ENCODE measurements at places on chromosomes 3 and 15.

DNA sequence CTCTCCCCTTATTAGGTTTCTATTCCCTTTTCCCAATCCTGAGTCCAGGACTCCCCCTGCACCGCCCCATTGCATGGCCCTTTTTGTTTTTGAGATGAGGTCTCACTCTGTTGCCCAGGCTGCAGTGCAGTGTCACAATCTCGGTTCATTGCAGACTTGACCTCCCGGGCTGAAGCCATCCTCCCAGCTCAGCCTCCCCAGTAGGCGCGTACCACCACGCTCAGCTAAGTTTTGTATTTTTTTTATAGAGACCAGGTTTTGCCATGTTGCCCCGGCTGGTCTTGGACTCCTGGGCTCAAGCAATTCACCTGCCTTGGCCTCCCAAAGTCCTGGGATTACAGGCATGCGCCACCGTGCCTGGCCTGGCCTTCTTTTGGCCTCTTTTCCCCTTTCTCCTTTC lies 29.3 kb downstream of the PDIA5 start:
- no peak for DNase-seq

DNA sequence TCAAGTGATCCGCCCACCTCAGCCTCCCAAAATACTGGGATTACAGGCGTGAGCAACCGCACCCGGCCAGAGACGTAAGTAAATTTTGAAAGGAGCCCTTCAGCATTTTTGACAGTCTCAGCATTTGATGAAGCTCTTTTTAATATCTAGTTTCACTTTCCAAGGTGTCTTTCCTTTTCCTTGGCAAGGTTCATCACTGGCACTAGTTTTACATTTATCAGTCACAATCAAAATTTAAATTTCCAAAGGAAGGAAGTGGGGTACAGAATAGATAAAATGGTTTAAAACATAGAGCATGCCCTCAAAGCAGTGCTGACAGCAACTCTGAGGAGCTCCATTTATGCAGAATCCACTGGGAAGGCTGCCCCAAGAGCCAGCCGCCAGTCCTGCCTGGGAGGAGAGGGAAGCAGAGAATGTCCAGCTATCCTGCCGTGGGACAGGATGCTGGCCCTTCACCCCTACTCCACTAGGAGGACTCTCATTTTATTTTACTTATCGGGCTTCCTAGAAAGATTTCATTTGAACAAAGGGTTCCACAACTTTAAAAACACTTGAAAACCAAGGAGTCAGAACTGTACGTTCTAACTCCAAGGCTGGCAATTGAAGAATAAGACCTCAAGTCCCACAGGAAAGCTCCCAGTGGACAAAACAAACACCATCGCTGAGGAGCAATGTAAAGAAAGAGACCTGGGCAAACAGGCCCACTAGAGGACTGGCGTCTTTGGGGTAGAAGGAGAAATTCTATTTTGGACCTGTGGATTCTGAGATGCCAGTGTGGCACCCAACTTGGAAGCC lies 9.9 kb downstream of the SFMBT1 start:
- DNase-seq, result no peak

- no peak for DNase-seq
Observed at GRCh38 chr3:18402239-18402799, 22.8 kb downstream of the SATB1 start.

DNA sequence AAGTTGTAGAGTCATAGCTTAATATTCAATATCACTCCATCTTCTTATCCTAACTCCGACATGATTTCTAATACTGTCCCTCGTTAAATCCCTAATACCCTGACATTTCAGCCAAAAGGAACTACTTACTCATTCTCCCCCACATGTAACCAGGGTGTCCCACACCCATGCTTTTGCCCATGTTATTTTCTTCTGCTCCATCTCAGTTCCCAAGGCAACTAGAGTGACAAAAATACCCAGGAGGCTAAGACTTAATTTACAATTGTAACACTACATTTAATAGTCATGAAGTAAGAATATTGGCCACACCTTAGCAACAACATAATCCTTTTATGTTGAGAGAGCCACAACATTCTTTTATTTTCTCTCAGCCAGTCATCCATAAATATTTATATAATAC lies 248.5 kb upstream of the TGFBR2 start:
- DNase-seq, result no peak

- no peak for DNase-seq
Observed at GRCh38 chr3:14884665-14885064, 62.7 kb upstream of the NR2C2 start.

GRCh38 chr3:16373341-16373946 lies 108.4 kb downstream of the OXNAD1 start:
- no peak for DNase-seq

GRCh38 chr15:42704492-42704926 lies 32.4 kb downstream of the CDAN1 start:
- DNase-seq, result peak; percentile 68

- no peak for DNase-seq
Observed at GRCh38 chr3:162192340-162193029, 695.9 kb downstream of the OTOL1 start.

GRCh38 chr15:80727196-80727595 lies 32.1 kb downstream of the ABHD17C start:
- DNase-seq, result no peak

DNA sequence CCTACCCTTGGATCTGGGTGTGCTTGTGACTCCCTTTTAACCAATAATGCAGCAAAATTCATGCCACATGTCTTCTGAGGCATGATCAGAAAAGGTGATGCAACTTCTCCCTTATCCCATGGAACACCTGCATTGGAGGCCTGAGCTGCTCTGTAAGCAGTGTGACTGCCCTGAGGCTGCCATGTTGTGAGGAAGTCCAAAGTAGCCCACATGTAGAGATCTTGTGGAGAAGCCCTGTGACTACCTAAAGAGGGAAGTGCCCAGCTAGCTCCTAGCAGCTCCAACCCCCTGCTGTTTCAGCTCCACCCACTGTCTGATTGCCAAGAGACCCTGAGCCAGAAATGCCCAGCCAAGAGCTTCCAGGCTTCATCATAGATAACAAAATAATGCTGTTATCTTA lies 6.4 kb upstream of the NR1D2 start:
- no peak for DNase-seq

DNA sequence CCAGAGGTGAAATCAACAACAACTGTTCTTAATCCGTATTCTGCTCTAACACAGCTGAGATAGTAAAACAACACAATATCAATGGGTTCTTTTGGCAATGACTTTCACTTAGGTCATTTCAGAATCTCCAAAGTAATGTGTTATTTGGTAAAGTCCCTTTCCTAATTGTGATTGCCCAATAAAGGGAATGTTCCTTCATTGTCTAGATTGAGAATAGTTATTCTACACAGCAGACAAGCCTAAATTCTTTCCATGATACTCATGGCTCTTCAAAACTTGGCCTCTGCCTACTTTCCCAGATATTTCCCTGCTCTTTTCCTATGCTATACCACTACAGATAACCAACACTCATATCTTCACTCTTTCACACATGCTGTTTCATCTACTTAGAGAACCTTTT lies 219.8 kb downstream of the FMN1 start:
- no peak for DNase-seq

DNA sequence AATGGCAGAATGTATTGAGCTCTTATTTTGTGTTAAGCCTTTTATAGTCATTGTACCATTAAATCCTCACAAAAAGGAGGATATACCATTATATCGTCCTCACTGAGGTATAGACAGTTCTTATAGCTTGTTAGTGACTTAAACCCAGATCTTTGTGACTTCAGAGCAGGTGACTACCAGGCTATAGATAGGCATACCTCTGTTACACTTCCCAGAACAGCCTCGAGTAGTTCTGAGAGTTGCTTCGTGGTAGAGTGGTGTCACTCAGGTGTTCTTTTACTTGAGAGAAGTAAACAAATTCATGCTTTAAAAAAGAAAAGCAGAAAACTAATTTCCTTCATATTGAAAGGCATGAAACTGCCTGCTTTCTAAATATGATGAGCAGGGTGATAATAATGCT lies 59.9 kb downstream of the SEC22A start:
- DNase-seq, result no peak

DNA sequence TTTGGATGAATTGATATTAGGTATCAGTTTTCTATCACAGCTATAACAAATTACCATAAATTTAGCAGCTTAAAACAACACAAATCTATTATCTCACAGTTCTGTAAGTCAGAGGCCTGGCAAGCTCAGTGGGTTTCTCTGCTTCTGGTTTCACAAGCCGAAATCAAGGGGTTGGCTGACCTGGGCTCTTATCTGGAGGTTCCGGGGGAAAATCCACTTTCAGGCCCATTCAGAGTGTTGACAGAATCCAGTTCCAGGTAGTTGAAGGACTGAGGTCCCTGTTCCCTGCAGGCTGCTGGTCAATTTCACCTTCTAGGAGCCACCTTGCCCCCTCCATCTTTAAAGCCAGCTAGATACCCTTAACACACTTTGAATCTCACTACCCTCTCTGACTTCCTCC lies 11.1 kb upstream of the HHATL start:
- DNase-seq, result no peak

DNA sequence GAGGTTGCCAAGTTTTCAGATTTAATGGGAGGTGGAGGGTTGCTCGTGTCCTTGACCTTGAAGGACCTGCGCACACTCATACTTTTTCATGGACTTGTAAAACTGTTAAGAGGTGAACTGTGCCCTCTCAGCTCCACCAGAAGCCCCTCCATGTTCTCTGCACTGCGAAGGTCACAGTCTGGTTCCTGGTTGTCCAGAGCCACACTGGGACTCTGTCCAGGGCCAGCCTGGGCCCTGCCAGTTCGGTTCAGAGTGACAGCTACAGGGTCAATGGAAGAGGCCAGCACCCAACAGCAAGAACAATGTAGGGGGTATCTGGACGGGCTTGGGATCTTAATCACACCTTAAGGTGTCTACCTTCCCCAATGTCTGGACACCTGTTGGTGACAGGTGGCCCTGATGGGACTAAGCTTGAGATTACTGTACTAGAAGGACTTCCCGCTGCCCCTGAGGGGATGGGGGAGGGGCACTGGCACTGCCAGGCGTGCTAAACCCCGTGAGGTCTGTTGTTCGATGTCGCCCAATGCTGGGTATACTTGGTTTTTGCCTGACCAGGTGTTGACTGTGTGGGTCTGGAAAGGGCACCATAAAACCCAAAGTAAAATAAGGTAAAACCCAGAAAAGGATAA lies 34.7 kb downstream of the GRK7 start:
- no peak for DNase-seq

DNA sequence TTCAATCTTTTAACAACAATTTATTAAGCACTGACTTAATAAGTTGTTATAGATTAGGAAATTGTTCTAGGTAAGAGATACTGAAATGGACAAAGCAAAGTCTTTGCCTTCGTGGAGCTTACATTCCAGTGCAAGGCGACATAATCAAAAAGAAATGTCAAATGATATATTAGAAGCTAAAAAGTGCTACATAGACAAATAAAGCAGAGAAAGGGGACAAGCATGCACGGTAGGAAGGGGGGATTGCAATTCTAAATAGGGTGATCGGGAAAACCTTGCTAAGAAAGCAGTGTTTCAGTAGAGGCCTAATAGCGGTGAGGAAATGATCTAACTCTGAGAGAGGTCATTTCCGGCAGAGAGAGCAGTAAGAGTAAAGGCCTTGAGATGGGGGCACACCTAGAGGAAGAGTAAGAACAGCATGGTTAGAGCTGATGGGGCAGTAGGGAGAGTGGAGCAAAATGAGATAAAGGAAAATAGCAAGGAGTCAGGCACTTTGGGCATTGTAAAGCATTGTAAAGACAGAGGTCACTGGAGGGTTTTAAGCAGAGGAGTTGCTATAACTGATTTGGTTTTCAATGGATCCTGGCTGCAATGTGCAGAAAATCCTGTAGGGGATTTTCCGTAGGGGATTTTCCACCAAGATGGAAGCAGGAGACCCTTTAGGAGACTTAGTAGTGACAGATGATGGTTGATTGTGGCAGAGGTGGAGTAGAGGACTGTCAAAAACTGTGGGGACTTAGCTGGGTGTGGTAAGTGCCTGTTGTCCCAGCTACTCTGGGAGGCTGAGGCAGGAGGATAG lies 71.7 kb upstream of the CFAP20DC start:
- DNase-seq, result no peak

DNA sequence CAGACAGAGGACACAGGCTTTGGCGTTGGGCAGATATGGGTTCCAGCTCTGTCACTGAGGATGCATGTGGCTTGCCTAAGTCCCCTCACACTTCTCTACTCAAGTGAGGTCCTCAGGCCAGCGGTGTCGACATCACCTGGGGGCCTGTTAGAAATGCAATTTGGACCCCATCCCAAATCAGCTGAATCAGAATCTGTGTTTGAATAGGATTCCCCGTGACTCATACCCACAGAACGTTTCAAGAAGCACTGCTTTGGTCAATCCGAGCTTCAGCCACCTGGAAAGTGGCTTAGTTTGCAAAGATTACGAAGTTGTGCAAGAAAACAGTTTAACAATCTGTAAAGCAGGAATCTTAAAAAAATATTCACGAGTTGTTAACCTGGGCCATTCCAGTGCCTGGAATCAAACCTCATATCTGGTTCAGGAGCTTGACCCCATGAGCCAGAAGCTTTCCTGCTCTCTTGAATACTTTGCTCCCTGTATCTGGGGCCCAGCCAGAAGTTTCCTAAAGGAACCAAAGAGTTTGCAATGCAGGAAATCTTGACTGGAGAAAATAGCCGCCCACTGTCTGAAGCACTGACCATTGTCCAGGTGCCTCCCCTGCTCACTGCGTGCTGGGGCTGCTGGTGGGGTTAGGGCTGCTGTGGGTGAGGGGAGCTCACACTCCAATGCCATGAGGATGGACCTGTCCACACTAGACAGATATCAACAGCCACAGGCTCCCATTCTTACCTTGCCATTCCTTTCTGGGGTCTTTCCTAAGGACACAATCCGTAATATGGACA lies 208.5 kb upstream of the LINGO1 start:
- no peak for DNase-seq
